Left lung (tissue), 14 donors: ENCODE measurements at places on chromosomes 4 and X.

GRCh38 chr4:120009731-120010130, 56.9 kb downstream of the MAD2L1 start:
- DNase-seq = no peak

- no peak for DNase-seq
Measured at GRCh38 chrX:148976571-148977400, 476.4 kb downstream of the AFF2 start.

DNA sequence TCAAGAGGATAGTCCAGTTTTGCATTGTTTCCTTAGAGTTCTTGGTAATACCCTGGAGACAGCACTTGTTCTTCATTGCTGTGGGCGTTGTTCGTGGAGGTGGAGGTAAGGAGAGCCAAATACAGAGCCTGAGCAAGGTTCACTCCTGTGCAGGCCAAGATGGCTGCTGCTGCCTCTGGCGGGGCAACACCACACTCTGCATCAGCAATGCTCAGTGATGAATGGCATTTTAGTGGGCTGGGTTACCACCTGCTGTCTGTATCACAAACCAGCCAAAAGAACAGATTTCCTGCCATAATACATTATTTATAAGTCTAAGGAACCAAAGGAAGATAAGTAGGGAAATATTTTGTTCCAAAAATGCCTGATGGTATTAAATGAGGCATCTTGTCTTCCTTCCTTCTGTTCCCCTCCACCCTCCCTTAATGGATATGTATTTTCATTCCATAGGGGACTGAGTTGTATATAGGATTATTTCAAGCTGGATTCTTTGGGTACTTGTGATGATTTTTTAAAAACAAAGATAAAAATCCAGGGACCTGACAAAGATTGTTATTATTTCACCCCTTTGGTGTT, 61.6 kb upstream of the LIMCH1 start:
- DNase-seq = peak; percentile 31

- no peak for DNase-seq
Measured at GRCh38 chr4:113784497-113785250, 23.1 kb upstream of the CAMK2D start.

- no peak for DNase-seq
Measured at GRCh38 chr4:37740546-37740945, 54.4 kb upstream of the RELL1 start.

DNA sequence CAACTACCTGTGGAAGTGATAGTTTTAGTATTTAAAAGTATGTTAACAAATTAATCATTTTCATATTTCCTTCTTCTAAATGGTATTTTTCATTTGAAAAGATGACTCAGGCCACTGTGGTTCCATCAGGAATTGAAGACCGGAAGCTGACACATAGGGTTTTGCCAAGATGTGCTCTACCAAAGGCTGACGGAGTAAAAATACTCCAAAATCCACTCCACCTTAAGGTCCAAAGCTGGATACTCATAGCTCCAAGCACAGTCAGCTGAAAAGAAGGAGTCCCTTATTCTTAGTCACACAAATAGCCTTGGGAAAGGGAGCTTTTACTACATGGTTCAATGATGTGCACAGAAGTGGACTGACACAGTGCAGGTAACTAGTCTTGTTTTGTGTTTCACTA, 472.0 kb downstream of the ARAP2 start:
- DNase-seq = no peak

- DNase-seq = no peak
Measured at GRCh38 chr4:10084651-10085358, 31.8 kb downstream of the WDR1 start.

DNA sequence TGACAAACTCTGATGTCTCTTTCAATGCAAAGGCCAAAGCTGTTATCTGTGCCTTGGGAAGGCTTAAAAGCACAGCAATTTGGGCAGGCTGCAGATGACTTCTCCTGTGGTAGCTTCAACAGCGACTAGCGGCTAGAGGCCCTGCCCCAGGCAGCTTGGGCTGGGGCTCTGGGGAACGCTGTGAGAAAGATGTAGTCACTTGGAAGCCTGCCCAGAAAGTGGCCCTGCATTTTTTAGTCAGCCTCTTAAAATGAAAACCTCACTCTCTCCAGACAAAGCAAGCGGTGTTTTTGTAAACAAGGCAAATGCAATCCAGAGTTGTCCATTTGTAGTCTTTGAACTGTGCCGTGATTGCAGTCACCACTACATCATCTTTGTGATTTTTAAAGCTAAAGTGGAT, 27.5 kb downstream of the PCYT1B start:
- no peak for DNase-seq

DNA sequence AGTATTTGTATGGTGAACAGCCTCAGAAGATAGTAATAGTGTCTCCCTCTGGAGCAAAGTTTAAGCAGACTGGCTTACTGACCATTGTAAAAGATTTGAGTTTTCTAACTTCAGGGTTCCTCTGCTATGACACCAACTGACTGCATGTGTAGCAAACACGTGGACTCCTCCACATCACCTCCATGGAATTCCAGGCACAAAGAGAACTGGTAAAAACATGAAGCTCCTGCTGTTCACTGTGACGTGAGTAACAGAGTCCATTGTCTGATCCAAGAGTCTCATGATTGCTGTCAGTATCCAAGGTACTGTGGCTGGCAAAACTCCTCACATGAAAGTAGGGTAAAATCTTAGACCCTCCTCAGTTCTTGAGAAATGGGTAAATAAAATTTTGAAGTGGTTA, 107.6 kb upstream of the FAM9B start:
- DNase-seq = no peak

- DNase-seq = no peak
Measured at GRCh38 chr4:32519060-32519459, 1798.9 kb downstream of the PCDH7 start.

DNA sequence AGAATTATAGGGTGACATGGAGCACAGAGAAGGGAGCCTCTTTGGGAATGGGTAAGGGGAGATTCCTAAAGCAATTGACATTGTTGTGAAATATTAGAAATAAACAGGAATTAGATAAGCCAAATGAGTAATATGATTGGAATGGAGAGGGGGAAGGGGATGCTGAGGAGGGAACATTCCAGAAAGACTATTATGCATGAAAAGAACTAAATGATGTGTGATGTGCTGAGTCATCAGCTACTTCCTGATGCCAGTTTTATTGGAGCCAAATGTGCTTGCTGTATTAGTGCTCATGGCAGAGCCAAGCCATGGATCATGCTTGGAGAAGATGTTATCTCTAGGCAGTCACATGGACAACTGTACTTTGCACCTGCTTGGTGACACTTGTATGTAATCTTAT, 189.0 kb upstream of the HCCS start:
- DNase-seq = no peak

DNA sequence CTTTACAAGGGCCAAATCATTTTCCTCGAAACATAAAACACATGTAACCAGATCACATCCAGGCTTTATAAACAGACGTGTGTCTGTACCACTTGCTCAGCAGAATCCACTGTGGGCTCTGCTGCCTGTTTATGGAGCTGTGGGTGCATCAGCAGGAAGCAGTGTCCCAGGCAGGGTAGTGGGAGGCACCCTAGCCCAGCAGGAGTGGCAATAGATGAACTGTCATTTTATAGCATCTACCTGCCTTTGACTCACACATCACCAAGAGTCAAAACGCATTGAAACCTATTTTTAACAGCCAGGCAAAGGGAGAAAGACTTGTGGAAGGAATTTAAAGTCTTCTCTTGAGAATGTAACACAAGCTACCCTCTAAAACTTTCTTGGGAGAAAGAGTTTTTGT, 169.1 kb upstream of the TENM3 start:
- DNase-seq = no peak

DNA sequence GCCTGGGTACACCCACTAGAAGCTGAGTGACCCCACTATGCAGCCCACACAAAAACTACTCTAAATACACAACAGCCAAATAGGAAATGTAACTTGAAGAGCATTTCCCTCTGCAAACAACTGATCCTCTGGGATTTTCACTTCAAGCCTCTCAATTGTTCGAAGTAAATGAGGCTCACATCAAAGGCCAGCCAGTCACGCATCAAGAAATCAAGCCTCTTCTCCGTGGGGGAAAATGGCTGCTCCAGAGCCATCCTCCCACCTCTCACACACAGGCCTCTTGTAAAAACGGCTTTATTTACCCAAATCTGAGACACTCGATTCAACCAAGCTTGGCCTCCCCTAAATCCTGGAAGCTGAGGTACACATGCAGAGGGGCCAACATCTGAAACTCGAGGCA, 14.3 kb downstream of the PCDH19 start:
- DNase-seq = no peak

- no peak for DNase-seq
Measured at GRCh38 chrX:24125028-24125612, 24.4 kb upstream of the ZFX start.

DNA sequence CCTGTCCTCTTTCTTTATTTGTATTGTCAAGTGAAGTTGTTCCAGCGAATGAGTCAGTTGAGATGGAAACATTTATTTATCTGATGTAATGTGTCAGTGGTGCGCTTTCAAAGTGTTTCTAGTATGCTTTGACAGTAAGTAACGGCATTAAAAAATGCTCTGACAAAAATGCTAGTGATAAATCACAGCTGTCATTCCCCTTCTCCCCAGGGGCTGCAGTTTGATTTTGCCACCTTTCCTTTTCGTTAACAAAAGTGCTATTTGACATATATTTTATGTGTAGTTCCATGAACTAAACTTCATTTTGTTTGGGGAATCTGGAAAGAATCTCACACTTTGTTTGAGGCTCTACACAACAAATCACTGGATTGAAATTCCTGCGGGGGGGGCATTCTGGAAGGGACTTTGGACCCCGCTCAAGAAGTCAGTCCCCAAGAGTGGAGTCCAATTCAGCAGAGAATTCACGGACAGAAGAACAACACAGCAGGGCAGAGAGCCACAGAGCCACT, 7.6 kb upstream of the TBC1D19 start:
- DNase-seq = peak; percentile 63

GRCh38 chr4:56653461-56654237, 27.4 kb downstream of the HOPX start:
- no peak for DNase-seq

GRCh38 chr4:156941940-156942548, 29.6 kb downstream of the PDGFC start:
- DNase-seq = peak; percentile 69

GRCh38 chr4:166169111-166169510, 296.1 kb downstream of the TLL1 start:
- no peak for DNase-seq

GRCh38 chr4:156476359-156476758, 495.2 kb downstream of the PDGFC start:
- DNase-seq = no peak

GRCh38 chr4:38983291-38983690, 48.9 kb downstream of the TMEM156 start:
- DNase-seq = no peak
